Stimulated activated CD4-positive, alpha-beta T cell treated with anti-CD3 and anti-CD28 coated beads, Interleukin-4, amount 100 ng/mL, for 24 hours (primary cell): ENCODE measurements at places on chromosomes 1 and 21.
A peak's percentile ranks its signal among the peaks of the same experiment; 100 is the strongest.

DNA sequence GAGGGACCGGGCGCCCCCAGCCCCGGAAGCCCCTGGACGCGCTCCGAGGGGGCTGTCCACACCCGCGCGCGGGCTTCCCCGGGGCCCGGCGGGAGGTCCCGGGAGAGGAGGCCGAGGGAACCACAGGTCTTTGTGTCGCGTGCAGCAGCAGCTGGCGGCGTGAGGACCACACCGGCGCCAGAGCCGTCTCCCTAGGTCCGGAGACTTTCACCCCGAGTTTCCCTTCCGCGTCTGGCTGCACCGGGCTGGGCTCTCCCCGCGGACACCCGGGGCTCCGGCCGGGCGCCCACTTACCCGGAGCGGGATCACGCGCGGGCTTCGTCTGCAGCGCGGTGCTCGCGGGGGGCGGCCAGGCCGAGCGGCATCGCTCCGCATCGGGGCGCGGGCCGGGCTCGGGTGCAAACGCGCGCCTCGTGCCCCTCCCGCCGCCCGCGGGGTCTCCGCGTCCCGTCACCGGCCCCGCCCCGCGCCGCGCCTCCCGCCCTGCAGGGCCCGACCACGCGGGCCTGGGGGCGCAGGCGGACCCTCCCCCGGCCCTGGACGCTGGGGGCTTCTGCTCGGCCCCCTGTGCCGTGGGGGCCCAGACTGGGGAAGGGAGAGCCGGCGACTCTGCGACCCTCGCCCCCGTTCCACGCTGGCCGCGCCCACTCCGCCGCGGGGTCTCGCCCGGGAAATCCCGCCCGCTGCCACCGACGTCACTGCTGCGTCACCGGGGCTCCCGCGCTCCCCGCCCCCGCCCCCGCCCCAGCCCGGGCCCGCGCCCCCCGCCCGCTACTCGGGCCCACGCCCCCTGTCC lies at the start of gene GNG4:
TSS of gene GNG4 (minus strand) at position 417 of the 796 bp plus-strand sequence. CDS start 65,946 bp downstream, outside the sequence.
- DNase-seq, result no peak

DNA sequence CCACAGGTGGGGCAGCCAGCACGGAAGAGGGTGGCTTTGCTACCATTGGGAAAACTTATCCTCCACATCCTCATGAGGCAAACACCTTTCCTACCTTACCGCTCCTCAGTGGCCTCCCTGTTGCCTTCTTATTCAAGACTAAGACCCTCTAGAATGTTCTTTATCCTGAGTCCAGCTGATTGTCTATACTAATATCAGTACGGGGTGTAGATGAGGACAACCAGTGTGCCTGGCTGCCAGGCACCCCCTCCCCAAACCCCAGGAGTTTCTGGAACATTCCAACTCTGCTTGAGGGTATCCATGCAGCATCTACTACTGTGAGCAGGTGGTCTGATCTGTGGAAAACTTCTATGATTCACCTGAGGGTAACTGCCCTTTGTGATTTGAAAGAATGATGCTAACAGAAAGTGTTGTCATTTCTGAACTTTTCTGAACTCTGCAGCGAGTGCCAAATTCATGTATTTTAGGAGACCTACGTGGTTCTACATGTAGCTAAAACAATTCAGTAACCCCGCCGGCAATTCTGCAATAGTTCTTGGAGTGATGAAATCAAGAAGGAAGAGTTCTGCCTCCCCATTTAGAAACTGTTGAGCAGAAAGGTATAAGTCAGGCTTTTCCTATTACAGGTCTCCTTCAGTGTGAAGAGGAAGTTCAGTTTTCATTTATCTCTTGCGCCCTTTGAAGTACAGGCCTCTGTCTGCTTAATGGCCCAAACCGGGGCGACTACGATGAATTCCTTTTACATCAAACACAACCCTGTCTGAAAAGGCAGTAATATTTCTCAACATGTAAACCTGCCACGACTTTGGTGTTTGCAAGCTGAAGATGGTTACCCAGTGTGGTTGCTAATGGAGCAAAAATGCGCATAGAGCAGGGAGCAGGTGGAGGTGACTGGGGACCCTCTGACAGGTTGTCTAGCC lies 80.4 kb downstream of the RUNX1 start:
- peak; percentile 59 for DNase-seq

DNA sequence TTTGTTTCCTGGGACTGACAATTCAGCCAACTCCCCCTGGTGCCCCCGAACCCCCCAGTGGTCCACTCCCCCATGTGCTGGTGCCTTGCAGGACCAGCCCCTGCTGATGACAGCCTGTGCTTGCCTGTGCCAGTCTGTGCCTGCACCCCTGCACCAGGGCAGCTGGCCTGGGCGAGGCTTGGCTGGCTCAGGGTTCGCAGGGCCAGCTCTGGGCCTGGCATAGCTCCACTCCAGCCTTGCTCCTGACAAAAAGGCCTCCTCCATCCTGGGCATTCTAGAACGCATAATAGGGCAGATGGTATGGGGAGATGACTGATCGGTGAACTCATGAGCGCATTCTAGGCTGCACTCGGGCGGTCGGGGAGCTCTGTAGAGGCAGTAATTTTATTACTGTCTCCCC lies 5.4 kb downstream of the CNTN2 start:
- DNase-seq, result no peak

- DNase-seq, result no peak
Measured at GRCh38 chr1:50458507-50458906, 35.3 kb upstream of the DMRTA2 start.

DNA sequence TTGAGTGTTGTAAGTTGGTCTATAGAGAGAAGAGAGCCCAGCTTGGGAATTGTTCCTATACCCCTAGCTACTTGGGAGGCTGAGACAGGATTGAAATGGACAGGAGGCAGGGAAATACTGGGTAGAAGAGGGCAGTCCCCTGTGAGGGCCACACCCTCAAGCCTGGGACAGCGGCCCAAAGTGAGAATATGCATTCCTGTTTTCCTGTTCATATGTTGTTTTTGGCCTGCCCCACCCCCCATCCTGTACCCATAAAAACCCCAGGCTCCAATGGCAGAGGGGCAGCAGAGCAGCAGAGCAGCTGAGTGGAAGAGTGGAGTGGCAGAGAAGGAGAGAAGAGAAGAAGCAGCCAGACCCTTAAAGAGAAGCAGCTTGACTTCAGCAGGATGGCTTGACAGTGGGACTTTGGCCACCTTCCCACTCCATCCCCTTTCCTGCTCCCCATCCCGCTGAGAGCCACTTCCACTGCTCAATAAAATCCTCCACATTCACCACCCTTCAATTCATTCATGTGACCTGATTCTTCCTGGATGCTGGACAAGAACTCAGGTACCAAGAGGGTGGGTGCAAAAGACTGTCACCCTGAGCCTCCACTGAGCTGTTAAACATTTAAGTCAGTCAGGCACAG lies 70.6 kb upstream of the PUM1 start:
- DNase-seq, result no peak

DNA sequence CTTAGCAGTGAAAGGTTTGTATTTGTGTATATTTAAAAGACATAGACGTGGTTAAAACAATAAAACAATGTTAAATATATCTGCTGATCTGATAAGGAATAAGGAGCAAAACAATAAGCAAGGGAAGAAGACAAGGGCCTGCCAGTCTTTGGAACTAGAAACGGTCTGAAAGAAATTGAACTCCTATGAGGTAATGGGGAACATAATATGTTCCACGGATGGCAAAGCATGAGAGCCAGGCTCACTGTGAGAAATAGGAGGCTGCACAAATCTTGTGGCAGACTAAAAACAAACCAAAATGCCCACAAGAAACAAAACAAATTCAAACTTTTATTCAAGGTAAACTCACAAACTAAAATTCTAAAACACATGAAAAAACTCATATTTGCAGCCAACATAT lies 150.5 kb downstream of the NTMT2 start:
- no peak for DNase-seq

- no peak for DNase-seq
Measured at GRCh38 chr21:30271611-30272010, 11.1 kb downstream of the KRTAP24-1 start.

- no peak for DNase-seq
Measured at GRCh38 chr1:17097147-17097546, 22.1 kb downstream of the PADI2 start.

GRCh38 chr1:19325958-19326747 lies 14.0 kb downstream of the SLC66A1 start:
- no peak for DNase-seq

GRCh38 chr1:58573705-58574591 lies 3.1 kb downstream of the TACSTD2 start:
- DNase-seq, result peak; percentile 58

DNA sequence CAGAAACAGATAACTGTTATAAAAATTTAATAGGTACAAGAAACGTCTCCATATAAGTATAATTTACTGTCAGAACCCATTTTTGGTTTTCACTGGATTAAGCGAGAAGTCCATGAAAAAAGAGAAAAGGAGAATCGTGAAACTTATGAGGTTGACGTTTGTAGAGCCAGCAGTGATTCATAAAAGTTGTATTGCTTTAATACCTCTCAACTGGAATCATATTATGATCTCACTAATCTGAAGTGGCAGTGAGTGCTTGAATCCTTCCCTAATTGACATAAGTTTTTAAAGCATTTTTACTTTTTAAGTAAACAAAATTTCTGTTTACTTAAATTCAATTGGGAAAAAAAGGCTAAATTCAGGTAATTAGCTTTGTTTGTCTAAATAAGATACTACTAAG lies 315.3 kb downstream of the TPR start:
- DNase-seq, result no peak

DNA sequence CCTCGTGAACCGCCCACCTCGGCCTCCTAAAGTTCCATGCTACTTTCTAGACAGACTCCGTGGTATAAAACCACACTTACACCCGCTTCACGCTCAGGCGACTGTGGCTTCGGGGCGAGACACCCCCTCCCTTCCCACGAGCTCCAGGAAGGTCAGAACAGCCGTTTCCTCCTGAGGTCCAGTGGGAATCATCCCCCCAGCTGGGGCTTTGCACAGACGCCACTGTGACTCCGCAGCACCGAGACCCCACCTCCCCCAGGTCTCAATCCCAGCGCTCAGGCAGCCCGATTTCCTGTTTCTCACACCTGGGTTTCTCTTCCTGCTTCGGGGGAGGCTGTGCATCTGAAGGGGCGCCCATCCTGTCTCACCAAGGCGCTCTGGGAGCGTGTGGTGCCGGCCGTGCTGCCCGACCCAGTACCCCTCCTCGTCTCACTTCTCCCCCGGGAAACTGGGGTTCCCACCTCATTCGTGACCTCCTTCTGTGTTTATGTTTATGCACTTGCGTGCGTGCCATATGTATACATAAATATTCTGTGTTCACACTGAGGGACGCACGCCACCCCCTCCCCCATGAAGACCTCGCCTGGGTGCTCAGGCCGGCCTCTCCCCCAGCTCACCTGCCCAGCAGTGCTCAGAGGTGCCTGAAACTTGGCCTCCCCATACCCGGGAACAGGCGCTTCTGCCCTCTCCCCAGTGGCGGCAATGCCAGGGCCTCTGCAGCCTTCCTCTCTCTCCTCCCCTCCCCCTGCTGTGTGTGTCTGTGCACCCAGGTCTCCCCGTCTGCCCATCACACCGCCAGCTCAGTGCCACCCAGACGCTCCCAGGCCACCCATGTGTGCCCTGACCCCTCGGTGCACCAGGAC lies 14.6 kb downstream of the SLC35E2B start:
- DNase-seq, result peak; percentile 63
